Daoy (cell line): ENCODE measurements at places on chromosomes 6 and 20. TPM values are rescaled to one million over a fixed set of nuclear protein-coding genes. Genes with fewer than 3 reads are reported as not detected.

- no peak for DNase-seq
Measured at GRCh38 chr20:16174311-16174710, 398.9 kb downstream of the KIF16B start.

GRCh38 chr6:43393602-43394001 is 24.2 kb upstream of the ZNF318 start:
- no peak for DNase-seq

DNA sequence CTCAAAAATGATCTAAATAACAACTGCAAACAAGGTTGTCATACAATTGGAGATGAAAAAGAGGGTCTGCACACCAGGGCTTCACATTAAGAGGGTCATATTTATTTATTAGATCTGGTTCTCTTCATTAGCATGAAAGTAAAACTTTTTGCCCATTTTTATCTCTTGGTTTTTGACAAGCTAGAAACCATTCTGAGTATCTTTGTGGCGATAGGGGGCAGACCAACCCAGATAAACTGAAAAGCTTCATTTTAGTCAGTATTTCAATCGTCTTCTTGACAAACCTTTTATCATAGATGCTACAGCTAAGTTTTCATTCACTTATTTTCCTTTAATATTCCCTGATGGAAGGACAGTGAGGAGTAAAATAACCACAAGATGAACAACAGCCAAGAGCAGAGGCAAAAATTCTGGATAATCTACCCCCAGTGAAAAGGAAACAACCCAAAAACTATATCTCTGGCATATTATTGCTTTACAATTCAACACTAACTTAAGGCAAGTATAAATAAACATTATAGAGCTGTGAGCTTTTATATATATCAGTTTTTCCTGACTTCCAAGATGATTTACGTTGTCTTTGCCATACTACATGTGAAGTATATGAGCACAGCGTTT is 45.2 kb downstream of the THEMIS start:
- DNase-seq: peak; percentile 9

- no peak for DNase-seq
Measured at GRCh38 chr6:14652536-14652935, 535.0 kb downstream of the CD83 start.

DNA sequence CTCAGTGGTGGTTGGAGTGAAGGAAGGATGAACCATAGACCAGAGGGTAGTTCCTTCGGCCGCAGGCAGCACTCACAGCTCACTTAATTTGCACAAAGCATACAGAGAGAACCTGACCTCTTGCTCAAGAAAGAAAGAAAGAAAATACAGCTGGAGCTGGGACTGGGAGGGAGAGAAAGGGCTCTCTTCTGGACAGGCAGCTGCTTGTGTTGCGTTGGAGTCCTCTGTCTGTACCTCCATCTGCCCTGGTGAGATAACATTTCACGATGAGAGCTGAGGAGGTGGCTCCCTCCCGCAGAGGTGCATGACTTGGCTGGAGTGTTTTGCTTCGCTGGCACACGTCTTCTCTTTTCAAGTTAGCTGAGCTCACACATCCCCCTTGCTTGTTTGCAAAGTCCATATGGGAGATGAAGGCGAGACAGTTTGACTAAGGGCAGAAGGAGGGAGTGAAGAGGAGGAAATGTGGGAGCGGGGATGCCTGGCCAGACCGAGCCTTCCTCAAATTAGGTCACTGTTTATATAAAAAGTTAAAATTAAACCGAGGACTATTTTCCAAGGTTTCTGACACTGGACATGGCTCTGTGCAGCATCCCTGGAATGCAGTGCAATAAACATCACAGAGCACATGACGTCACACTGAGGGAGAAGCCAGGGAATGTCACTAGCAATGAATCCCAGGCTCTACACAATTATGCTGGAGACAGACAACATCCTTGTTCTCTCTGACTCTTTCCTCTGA is 359.4 kb downstream of the CD83 start:
- peak; percentile 30 for DNase-seq

- DNase-seq: peak; percentile 76
Measured at GRCh38 chr6:35259948-35260590, 534 bp downstream of the ZNF76 start.

Gene SNX5
- 129 and 152 TPM in 2 replicates for total RNA-seq
